Putamen (tissue), 1 donor: ENCODE measurements at places on chromosomes 13 and 19.

- DNase-seq = no peak
Measured at GRCh38 chr19:2476451-2477140, 669 bp downstream of the GADD45B start.

- DNase-seq = no peak
Measured at GRCh38 chr13:60229708-60230272, 66.1 kb upstream of the DIAPH3 start.

DNA sequence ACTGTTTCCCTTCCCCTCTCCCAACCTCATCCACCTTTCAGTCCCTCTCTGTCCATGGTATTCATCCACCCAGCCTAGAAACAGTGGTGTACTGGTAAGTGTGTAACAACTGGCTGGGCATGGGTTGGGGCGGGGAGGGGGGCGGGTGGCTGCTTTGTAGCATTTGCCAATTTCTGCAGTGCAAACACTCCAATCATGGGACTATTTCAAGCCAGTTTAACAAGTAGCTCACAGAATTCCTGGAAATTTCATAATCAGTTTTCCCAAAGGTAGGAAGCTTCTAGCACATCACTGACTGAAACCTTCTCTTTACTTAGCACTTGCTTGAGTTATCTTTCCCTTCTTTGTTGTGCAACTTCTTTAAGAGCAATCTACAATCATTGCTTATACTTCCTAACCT lies 100.8 kb upstream of the WASF3 start:
- no peak for DNase-seq

GRCh38 chr13:65914716-65915115 lies 1315.4 kb downstream of the PCDH9 start:
- DNase-seq = no peak

- DNase-seq = no peak
Measured at GRCh38 chr19:1936916-1937610, 3.9 kb upstream of the CSNK1G2 start.

- peak; percentile 39 for DNase-seq
Measured at GRCh38 chr19:34428549-34429285, 536 bp downstream of the UBA2 start.

DNA sequence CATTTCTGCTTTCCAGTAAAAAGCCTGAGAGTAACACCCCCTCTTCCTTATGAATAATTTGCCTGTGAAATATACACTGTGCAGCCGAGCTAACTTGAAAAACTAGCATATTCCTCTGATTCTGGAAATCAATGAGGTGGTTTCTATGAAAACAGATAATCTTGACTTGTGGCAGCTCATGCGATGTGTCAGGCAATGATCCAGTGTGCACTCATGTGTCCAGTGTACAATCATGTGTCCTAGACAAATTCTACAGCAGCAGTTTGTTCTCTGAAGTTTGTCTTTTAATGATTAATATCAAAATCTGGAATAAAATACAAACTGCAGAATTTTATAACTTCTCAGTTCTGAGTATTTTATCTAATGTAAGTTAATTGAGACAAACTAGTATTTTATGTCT lies 2213.9 kb upstream of the PCDH20 start:
- no peak for DNase-seq

DNA sequence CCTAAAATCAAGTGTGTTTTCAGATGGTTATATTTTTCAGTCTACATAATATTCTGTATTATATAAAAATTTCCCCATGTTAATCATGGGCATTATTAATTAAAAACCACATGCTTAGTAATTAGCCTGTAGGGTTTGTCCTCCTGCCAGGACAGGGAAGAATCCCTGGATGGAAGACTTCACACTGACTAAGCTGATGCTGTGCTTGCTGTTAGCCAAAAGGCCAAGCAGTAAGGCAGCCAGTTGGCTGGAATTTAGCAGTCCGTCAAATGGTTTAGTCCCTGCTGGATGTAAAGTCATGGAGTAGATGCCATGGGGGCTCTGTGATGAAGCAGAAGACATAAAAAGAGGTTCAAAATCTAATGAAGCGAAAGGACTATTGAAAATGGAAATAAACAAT lies 168.0 kb upstream of the OBI1 start:
- DNase-seq = no peak

GRCh38 chr19:22604571-22605274 lies 29.4 kb upstream of the ZNF492 start:
- DNase-seq = no peak

- no peak for DNase-seq
Measured at GRCh38 chr19:4369888-4370260, 26.5 kb downstream of the MPND start.

DNA sequence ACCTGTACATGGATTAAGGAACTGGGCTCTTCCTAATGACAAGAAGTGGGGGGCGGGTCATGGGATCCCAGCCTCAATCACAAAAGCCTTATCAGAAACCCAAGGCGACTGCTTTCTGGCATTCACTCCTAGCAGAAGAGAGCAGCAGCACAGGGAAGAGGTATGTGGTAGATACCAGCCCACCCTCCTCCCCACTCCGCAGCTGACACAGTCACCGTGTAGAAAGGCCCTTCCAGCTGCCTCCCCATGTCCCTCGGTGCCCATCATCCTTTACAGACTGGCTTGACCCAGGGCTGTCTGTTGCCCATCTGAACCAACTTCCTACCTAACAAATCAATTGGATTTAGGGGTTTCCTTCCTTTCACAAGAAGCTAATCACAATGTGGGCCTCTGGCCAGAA lies 3.1 kb upstream of the DHRS12 start:
- no peak for DNase-seq

GRCh38 chr19:10270616-10271394 lies at the start of gene ICAM1:
TSS of gene ICAM1 (plus strand) at chr19:10271120. CDS start at chr19:10271160, 40 bp downstream.
- no peak for DNase-seq

DNA sequence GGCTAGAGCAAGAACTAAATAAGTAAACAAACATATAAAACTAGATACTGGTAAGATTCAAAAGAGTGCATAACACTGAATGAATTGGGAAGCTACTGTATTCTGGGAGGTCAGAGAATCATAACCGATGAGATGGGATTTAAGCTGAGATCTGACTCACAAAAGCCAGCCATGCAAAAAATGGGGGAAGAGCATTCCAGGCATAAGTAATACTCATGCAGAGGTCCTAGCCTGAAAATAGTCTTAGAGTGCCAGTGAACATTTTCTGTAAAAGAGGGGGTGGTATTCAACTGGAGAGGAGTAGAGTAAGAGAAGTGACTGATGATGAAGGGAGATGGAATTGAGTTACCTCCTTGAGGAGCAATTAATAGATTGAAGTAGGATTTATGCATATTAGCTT lies 872.0 kb upstream of the GPC6 start:
- DNase-seq = no peak

DNA sequence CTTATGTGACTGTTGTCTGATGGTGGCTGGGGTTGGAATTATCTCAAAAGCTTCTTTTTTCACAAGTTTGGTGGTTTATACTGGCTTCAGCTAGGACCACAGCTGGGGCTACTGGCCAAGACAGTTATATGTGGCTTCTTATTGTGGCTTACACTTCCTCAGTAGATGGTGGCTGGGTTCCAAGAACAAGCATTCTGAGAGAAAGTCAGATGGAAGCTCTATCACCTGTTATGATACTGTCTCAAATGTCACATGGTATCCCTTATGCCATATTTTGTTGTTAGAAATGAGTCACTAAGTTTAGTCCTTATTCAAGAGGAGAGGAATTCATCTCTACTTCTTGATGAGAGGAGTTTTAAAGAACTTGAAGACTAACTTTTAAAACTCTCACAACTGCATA lies 41.6 kb downstream of the NDFIP2 start:
- DNase-seq = no peak

DNA sequence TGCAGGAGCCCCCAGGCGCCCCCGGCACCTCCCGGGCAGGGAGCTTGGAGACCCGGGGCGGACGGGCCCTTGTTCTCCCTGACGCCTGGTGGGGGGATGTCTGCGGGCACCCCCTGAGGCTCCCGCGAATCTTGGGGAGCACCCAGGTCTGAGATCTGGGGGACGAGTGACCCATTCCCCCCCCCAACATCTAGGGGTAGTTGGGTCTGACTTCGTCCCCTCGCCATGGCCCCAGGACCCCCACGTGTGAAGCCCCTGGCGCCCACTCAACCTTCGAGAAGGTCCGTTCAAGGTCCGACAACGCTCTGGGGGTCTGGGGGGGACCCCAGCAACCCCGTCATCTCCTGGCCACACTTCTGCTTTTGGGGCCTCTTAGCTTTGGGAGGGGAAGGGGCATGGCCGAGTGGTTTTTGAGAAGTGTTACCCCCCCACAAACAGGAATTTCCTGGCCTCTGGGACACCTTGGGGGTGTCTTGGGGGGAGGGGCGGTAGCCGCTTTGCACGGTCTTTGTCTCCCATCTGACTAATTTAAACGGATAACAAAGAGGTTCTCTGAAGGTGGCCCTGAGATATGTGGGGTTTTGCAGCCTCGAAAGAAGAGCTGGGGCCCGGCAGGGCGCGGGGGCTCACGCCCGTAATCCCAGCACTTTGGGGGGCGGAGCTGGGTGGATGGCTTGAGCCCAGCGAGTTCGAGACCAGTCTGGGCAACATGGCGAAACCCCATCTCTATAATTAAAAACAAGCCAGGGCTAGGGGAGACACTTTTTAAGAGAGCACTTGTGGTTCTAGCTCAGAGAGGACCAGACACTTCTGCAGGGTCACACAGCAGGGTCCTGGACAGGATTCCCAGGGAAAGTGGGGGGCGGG lies 608 bp downstream of the CNN2 start:
- no peak for DNase-seq

DNA sequence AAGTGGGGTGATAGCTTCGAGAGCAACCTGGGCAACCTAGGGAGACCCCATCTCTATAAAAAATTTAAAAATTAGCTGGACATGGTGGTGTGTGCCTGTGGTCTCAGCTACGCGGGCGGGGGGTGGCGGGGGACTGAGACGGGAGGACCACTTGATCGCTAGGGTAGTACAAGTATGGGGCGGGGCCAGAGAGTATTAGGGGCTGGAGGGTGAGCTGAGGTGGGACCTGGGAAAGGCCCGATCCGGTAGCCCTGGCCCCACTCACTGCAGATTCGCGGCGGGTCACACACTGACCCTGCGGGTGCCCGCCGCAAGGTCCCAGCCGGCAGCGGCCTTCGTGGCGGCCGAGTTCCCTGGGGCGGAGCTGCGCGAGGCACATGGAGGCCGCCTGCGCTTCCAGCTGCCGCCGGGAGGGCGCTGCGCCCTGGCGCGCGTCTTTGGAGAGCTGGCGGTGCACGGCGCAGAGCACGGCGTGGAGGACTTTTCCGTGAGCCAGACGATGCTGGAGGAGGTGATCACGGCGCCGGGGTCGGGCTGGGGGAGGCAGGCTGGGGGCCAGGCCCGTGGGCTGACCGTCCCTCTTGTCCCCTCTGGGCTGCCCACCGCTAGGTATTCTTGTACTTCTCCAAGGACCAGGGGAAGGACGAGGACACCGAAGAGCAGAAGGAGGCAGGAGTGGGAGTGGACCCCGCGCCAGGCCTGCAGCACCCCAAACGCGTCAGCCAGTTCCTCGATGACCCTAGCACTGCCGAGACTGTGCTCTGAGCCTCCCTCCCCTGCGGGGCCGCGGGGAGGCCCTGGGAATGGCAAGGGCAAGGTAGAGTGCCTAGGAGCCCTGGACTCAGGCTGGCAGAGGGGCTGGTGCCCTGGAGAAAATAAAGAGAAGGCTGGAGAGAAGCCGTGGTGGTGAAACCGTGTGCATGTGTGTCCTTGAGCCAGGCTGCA lies 2.0 kb upstream of the ARHGAP45 start:
- DNase-seq = no peak

DNA sequence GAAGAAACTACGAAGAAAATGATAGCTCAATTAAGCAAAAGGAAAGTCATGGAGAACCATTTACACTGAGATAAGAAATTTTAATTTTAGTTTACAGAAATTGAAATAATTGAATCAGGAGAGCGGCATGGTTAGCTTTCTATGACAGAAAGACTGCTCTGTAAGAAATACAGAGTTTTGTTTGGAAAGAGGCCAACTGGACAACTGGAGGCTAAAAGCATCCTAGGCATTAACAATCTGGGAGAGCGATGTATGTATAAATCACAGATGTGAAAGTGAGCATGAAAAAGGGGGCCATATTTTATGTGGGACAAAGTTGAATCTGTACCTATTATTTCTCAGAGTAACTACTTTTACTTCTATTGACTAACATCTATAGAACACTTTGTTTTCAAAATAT lies 1608.8 kb upstream of the PCDH20 start:
- no peak for DNase-seq

DNA sequence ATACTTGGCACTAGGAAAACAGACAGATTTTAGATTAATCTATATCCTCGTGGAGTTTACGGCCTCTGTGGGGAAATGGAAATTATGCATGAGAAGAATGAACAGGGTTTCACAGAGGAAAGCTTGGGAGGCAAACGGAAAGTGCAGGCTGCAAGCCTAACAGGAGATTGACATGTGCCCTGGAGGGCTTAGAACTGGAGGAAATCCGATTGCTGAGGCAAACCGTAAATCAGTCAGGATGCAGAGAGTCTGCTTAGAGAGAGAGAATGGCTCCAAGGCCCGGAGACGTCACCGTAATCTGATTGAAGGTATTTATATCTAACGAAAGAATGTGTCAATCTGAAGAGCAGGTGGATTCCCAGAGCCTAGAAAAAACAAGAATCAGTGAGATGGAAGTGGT lies 143.2 kb downstream of the KATNAL1 start:
- DNase-seq = no peak

- no peak for DNase-seq
Measured at GRCh38 chr13:49116873-49117272, 103.3 kb upstream of the MLNR start.

- no peak for DNase-seq
Measured at GRCh38 chr13:95122063-95122462, 179.2 kb downstream of the ABCC4 start.
